Stimulated activated memory B cell treated with anti-CD40 and anti-IgM and Interleukin-4, amounts not matched to agents 10 μg/mL and 1 μg/mL and 100 μg/mL, for 72 hours (primary cell): ENCODE measurements at places on chromosomes 2 and 18.

GRCh38 chr18:38644875-38645641 lies 1079.5 kb upstream of the CELF4 start:
- ATAC-seq = no peak

DNA sequence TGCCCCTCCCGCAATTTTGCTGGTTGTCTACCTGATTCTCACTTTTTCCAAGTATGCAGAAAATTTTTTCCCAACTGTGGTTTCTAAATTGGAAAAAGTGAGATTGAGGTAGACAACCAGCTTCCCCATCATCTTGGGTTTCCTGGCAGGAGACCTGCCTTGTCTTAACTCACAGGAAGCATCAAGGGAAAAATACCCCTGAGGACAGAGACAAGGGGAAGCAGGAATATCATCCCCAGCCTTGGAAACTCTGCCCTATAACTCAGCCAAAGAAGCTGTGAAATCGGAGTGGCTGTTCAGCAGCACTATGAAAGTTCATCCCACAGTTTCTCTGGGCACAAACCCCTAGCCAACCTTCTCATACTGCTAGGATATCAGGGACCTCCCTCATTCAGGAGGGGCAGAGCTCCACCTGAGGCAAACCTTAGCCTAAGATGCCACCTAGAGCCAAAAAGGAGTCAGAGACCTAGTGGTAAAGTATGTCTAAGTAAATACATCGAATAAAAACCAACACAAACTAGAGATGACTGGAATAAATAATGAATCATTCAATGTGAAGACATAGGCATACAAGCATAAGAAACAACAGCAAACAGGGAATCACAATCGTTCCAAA lies 68.2 kb downstream of the ZSWIM2 start:
- ATAC-seq = no peak

- ATAC-seq = no peak
These were observed 36.7 kb downstream of the INHBB start for GRCh38 chr2:120382541-120383144.

- ATAC-seq = peak; percentile 53
These were observed 182.4 kb downstream of the NCK2 start for GRCh38 chr2:105926960-105927678.

GRCh38 chr2:197705912-197706838 lies 1.0 kb downstream of the MARS2 start:
- ATAC-seq = no peak

DNA sequence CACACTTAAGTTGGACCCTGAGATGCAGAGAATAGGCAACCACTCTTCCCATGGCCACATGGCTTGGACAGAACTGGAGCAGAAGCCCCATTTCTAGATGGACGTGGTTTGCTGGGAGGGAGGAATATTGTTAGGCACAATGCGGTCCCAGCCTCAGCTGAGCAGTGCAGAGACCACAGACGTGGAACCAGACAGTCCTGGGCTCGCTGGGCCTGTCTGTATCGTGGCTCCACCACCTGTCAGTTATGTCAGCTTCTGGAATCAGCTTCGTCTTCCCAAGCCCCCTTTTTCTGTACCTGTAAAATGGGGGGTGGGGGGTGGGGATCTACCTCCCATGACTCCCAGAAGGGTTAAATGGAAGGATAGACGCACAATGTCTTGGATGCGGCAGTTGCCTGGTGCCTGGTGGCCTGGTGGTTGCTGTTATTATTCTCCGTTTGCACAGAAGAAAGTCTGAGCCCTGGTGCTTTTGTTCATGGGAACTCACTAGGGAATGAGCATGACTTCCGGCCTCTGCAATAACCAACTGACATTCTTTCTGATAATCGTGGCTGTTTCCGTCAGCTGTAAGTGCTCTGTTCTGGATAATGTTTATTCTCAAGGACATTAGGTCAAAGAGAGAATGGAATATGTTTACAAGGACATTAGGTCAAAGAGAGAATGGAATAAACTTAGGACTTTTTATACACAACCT lies 31.4 kb downstream of the COLEC11 start:
- no peak for ATAC-seq

DNA sequence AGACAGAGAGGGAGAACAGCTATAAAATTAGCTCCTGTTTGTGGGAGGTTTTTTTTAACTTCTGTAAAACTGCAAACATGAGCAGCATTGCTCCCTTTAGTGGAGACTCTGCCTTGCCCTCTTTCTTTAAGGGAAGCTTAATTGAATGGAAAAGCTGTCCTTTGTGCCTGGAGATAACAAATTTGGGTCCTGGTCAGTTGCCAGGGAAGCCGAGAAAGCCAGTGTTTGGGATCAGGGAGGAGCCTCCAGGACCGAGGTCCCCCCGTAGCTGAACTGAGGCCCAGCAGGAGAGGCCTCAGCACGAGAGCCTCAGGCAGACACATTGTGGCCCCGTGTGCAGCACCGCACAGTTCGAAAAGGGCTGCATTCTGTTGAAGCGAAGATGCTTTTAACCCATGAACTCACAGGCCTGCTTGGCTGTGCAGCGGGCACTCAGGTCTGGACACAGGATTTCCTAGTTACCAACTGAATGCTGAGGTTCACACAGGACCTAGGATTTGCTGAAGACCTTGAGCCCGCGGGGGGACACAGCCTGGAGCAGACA lies 369.7 kb downstream of the DCDC2C start:
- ATAC-seq = no peak

DNA sequence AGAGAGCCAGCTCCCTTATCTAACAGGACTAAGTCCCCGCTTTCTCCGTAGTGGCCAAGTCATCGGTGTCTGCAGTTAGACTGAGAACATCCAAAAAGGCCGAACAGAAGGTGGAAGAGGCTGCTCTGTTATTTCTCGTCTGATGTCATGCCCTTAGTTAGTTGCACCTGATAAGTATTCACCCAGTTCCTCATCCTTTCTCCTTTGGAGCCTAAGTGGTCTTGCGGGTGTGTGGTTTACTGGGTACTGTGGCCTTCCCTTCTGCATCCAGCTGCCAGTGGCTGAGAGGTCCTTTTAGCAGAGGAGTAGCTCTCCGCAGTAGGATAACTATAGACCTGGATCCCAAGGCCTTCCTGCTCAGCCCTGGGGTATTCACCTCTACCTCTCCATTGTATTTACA lies 211.6 kb downstream of the BCL2 start:
- no peak for ATAC-seq
